Mesenchymal stem cell (in vitro differentiated cells and primary cell): ENCODE measurements at places on chromosomes 7 and 10.

DNA sequence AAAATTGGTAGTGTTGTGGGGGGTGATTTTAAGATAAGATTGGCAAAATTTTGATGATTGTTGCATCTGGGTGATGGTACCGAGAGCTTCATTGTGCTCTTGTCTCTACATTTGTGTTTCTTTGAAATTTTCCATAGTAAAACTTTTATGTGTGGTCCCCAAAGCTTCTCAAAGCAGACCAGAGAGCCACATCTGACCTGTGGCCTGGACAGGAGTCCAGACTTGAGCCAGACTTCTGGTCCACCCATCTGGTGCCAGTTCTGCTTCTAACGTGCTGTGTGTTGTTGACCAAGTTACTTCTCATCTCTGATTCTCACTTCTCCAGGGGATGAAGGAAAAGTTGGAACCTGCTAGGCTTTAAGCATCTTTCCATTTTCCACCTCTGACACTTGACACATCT is 120.1 kb downstream of the C10orf105 start:
- H3K4me1 ChIP-seq, result peaks cover 6% of the 10 kb centered on the region
- H3K27me3 ChIP-seq, result no peaks in the 10 kb centered on the region
- no peak overlapping the region for H3K27ac ChIP-seq
- DNase-seq, result no peak
- H3K36me3 ChIP-seq, result no peaks in the 10 kb centered on the region

GRCh38 chr7:42461537-42461936 is 224.5 kb upstream of the GLI3 start:
- no peak for DNase-seq
- H3K27ac ChIP-seq, result no peak overlapping the region
- H3K27me3 ChIP-seq, result peaks cover 15% of the 10 kb centered on the region
- H3K4me1 ChIP-seq, result peaks cover 3% of the 10 kb centered on the region
- no peaks in the 10 kb centered on the region for H3K36me3 ChIP-seq
- no peak overlapping the region for H3K4me3 ChIP-seq

GRCh38 chr7:105622106-105622731 is 40.9 kb upstream of the EFCAB10 start:
- no peak for DNase-seq
- H3K4me1 ChIP-seq, result no peaks in the 10 kb centered on the region
- H3K27ac ChIP-seq, result no peak overlapping the region
- H3K36me3 ChIP-seq, result peaks cover 59% of the 10 kb centered on the region

DNA sequence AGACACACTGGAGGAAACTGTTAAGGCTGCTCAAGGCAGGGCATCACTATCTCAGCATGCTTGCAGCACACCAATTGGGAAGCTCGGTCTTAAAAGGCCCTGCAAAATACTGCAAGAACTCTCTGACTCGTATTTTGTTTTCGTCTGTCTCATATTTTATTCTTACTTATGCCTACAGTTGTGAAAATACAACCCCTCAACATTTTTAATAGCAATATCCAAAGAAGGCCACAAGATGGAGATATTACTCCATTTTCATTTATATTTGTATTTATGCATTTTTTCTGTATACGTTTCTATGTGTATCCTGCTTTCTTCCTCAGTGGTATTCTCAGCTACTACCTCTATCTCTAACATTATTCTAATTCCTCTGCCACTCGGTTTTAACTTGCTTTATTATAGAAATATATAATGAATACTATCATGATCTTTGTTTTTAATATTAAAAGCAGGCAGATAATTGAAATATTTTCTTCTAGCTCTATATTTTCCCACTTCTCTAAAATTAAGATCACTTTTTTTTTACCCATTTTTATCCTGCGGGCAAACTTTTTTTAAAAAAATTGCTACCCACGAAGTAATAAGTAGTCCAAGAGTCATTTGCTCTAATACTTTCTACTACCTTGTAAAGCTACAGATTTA is 10.0 kb downstream of the DNAJC1 start:
- no peak overlapping the region for H3K4me3 ChIP-seq
- no peak overlapping the region for H3K27ac ChIP-seq
- no peaks in the 10 kb centered on the region for H3K27me3 ChIP-seq
- DNase-seq, result peak; percentile 46
- H3K36me3 ChIP-seq, result no peaks in the 10 kb centered on the region

- no peaks in the 10 kb centered on the region for H3K27me3 ChIP-seq
- peak overlapping the region; percentile 46 for H3K4me3 ChIP-seq
Measured at GRCh38 chr7:94396037-94396431, 1.3 kb downstream of the COL1A2 start.

DNA sequence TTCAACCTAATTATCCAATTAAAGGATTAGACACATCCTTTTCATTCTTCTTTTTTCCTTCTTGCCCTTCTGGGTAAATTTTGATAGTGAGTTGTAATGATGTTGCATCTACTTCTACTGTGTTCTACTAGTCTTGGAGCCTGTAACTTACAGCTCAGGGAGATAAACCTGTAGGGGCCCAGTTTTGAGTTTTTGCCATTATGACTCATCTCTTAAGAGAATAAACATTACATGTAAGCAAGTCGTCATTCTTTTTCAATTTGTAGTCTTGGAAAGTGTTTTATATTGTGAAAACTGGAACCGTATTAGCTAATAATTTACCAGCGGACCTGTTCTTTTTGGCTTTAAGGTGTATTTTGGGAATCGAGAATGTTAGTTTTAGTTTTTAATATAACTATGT is 89.7 kb upstream of the RPA3 start:
- H3K27ac ChIP-seq, result no peak overlapping the region
- H3K27me3 ChIP-seq, result no peaks in the 10 kb centered on the region
- no peaks in the 10 kb centered on the region for H3K36me3 ChIP-seq

DNA sequence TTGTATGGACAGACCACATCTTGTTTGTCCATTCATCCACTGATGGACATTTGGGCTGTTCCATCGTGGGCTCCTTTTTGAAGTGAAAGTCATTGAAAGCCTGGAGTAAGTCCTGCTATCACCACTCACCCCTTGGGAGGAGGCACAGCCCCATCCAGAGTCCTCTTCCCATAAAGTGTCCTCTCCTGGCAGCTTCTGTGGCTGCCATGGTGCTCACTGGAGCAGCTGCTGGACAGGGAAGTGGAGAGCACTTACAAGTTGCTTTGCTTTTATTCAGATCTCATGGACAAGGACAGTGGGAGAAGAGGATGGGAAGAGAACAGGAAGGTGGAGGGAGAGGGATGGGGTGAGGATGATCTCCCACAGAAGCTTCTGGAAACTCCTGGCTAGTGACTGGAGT is 18.5 kb upstream of the EIF5AL1 start:
- no peak for DNase-seq
- no peaks in the 10 kb centered on the region for H3K36me3 ChIP-seq
- H3K4me3 ChIP-seq, result no peak overlapping the region
- H3K27me3 ChIP-seq, result peaks cover 28% of the 10 kb centered on the region

GRCh38 chr7:135558337-135558767 is 635 bp downstream of the NUP205 start:
- H3K27ac ChIP-seq, result peak overlapping the region; percentile 90
- H3K4me1 ChIP-seq, result peaks cover 5% of the 10 kb centered on the region
- peak overlapping the region; percentile 99 for H3K4me3 ChIP-seq
- H3K36me3 ChIP-seq, result no peaks in the 10 kb centered on the region

DNA sequence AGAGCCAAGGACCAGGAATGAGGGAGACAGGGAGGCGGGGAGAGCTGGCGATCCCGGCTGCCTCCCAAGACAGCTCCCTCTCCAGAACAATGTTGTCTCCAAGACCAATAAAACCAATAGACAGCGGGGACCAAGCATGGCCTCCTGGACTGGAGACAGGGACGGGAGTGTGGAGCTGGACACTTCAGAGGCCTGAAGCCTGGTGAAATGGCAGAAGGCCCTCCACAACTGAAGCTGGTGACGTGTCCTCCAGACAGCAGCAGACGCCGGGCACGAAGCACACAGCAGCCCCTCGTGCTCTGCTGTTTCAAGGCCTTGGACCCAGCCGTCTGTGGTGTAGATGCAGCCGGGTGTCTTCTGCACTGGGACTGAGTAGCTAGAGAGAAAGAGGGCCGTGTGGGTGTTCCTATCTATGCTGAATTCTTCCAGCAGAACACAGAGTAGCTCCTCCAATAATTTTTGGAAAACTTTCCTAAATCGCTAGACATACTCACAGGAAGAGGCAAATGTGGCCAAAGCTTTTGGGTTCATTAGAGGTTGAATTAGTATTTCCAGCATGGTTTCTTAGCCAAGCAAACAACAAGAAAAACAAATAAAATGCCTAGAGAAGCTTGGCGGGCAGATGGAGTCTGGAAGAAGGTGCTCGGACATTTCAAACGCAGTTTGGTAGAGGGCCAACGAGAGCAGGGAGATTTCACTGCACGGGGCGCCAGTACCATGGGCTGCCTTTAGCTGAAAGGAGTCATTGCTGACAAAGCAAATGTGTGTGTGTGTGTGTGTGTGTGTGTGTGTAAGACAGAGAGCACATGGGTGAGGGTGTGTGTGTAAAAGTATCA is 570.4 kb downstream of the TCERG1L start:
- no peak overlapping the region for H3K4me3 ChIP-seq
- no peak overlapping the region for H3K27ac ChIP-seq
- H3K36me3 ChIP-seq, result no peaks in the 10 kb centered on the region
- no peaks in the 10 kb centered on the region for H3K4me1 ChIP-seq
- DNase-seq, result no peak
- H3K27me3 ChIP-seq, result no peaks in the 10 kb centered on the region

DNA sequence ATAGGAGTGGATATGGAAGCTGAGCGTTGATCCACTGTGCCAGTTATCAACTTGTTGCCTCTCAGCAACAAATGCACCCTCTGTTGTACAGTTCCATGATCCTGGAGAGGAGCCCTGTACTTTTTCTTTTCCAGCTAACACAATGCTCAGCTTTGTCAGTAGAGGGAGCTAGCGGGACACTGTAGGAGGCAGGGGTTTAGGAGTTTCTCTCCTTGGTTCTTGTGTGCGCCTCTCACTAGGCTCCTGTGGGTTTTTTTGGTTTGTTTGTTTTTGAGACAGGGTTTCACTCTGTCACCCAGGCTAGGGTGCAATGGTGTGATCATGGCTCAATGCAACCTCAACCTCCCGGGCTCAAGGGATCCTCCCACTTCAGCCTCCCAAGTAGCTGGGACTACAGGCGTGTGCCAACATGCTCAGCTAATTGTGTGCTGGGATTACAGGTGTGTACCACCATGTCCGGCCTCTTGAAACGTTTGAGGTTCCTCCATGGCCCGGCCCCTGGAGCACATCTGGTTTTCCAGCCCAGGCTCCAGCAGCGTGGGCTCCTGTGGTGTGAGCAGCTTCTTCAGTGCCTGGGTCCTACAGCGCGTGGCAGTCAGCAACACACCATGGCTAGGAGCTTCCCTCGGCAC is 12.0 kb upstream of the MARVELD1 start:
- DNase-seq, result peak; percentile 75
- H3K36me3 ChIP-seq, result no peaks in the 10 kb centered on the region
- H3K27ac ChIP-seq, result no peak overlapping the region

GRCh38 chr7:120259386-120259785 is 13.6 kb upstream of the KCND2 start:
- no peaks in the 10 kb centered on the region for H3K27me3 ChIP-seq
- no peak overlapping the region for H3K27ac ChIP-seq
- no peaks in the 10 kb centered on the region for H3K36me3 ChIP-seq
- no peak for DNase-seq

DNA sequence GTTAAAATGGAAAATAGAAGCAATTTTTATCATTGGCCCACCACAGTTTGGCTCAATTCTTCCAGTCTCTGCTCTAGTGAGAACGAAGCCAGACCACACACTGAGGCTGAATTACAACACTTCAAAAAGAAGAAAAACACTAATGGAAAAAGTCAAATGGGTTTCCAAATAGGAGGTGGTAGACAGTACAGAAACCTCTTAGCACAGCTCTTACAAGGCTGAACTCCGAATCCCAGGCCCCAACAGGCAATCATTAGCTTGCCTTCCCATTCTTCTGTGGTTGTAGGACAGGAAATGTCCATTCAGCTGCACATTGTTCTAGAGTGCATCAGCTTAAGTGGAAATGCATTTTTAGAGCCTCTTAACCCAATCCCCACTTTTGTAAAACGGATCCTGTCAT is 115.1 kb upstream of the MEOX2 start:
- H3K4me1 ChIP-seq, result peaks cover 1% of the 10 kb centered on the region
- no peaks in the 10 kb centered on the region for H3K27me3 ChIP-seq
- no peaks in the 10 kb centered on the region for H3K36me3 ChIP-seq
- DNase-seq, result peak; percentile 95
- no peak overlapping the region for H3K4me3 ChIP-seq

- H3K27ac ChIP-seq, result no peak overlapping the region
- no peaks in the 10 kb centered on the region for H3K27me3 ChIP-seq
- H3K4me1 ChIP-seq, result no peaks in the 10 kb centered on the region
- no peak for DNase-seq
- H3K4me3 ChIP-seq, result no peak overlapping the region
- H3K36me3 ChIP-seq, result peaks cover 100% of the 10 kb centered on the region
Measured at GRCh38 chr10:71818674-71819260, 32.3 kb downstream of the PSAP start.

- no peaks in the 10 kb centered on the region for H3K27me3 ChIP-seq
- peaks cover 7% of the 10 kb centered on the region for H3K4me1 ChIP-seq
- no peak overlapping the region for H3K4me3 ChIP-seq
- no peak overlapping the region for H3K27ac ChIP-seq
Measured at GRCh38 chr10:88154596-88155250, 291.3 kb downstream of the PTEN start.

GRCh38 chr10:22278441-22278782 is 37.8 kb upstream of the COMMD3 start:
- H3K4me3 ChIP-seq, result no peak overlapping the region
- H3K4me1 ChIP-seq, result no peaks in the 10 kb centered on the region
- peaks cover 8% of the 10 kb centered on the region for H3K27me3 ChIP-seq
- DNase-seq, result no peak
- no peaks in the 10 kb centered on the region for H3K36me3 ChIP-seq
- H3K27ac ChIP-seq, result no peak overlapping the region
